ENCODE measurements at places on chromosomes 2 and 18.

DNA sequence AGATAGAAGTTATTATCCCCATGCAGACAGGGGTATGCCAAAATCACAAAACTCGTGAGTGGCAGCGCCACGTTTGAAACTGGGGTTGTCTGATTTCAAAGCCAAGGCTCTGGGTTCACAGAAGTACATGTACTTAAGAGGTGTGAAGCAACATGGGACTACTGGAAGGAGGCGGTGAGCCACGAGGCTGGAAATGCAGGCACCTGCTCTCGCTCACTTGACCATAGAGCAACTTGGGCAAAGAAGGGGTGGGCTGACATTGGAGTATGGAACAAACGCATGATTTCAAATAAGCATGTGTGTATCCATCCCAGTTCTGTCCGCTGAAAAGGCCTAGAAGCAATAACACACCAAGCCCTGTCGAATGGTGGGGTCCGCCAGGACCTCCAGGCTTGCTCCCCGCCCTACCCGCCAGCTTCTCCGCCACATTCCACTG lies 593 bp upstream of the ACTR2 start:
- DNase-seq = no peak

- no peak for DNase-seq
Observed at GRCh38 chr2:84285056-84285747, 173.9 kb downstream of the SUCLG1 start.

DNA sequence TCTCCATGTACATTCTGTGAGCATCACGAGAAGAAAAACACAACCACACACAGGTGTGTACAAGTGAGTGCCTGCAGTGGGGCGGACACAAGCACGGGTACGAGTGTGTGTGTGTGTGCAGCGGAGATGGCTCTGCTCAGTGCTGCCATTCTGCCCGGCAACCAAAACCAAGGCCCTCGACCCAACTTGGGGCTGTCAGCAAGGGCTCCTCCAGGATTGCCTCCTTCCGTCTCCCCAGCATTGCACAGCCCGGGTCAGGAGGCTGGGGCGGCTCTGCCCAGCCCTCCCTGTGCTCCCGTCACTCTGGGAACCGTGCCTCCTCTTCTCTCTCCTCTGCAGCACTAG lies 66.5 kb downstream of the PXDN start:
- DNase-seq = no peak

DNA sequence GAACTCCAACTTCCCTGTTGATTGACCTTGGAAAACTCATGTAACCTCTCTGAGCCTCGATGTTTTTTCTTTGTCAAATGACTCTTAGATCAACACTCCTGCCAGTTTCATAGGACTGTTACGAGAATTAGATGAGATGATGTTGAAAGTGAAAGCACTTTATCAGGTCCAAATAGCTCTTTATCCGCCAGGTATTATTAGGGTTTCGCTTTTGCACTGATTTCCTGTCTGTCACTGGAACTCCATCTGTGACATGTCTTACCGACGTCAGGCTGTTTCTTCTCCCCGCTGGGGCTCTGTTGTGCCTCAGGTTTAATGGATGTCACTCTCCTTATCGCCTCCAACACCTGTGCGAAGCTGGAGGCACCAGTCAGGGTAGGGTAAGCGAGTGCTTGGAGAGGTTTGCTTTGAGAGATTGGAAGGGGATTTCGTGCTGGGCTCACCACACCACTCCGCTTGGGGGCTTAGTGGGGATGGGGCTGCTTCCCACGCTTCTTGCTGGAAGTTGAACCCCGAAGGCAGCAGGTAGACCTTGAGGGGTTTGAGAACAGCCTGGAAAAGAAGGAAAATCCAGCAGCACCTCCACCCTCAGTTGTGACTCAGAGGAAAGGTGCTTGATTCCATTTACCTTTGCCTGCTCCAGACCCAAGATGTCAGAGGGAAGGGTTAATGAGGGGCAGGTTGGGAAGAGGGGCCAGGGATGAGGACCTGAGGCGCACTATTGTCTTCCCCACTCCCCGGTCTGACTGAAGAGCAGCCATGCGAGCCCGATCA lies 4.3 kb downstream of the GAD1 start:
- peak; percentile 63 for DNase-seq

Data from B cell (primary cell).